ENCODE measurements at places on chromosomes 3 and 15.

- DNase-seq, result no peak
Observed at GRCh38 chr15:28876131-28876844, 9.5 kb upstream of the APBA2 start.

DNA sequence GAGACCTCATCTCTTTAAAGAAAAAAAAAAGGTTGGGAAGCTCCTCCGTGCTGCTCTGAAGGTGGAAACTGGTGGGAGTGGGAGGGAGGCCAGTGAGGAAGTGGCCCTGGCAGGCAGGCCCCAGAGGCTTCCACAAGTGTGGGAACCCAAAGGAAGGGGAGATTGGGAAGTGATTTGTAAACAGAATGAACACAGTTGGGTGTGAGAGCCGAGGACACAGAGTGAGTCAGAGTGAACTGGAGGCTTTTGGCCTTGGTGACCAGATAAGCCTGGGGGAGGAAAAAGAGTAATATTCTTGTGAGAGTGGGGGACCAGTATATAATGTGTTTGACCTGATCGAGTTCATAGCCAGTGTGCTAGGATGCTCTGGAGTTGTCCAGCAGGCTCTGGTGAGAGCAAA is 23.0 kb downstream of the MKRN2 start:
- no peak for DNase-seq

DNA sequence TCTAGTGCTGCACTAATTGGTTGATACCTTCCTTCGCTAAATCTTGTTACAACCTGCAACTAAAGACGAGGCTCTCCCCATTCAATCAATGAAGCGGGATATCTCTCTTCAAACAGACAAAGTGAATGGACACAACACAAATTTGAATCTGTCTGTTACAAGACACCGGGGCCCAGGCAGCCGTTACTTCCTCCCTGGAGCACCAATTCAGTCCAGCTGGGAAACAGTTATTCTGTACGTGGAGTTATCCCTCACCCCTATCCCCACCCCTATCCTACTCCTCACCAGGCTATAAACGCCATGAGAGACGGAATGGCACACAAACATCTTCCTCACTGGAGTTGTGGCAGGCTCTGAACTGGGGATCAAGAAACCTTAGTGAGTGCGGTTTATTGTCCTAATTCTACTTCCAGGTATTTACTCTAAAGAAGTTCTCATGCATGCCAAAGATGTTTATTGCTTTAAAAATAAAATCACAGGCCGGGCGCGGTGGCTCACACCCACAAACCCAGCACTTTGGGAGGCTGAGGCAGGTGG is 181.8 kb downstream of the FOXP1 start:
- no peak for DNase-seq

GRCh38 chr15:98154863-98155262 is 194.4 kb downstream of the ARRDC4 start:
- no peak for DNase-seq

- DNase-seq, result no peak
Observed at GRCh38 chr3:59273976-59274375, 224.2 kb upstream of the CFAP20DC start.

DNA sequence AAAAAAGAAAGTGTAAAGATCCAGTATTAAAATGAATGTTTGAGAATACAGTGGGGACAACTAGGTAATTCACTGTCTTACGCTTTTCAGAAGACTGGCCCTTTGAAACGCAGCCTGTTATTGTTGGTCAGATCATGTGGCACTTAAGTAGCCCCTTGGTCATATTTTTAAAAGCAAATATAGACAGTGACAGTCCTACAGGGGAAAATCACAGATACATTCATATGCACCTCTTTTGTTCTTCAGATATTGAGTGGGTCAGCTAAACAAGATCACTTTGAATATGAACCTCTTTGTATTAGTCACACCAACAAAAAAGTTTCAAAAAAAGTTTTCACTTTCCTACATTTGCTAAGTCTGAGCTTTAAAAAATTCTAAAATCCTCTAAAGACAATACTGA is 36.0 kb downstream of the TIGIT start:
- DNase-seq, result no peak

DNA sequence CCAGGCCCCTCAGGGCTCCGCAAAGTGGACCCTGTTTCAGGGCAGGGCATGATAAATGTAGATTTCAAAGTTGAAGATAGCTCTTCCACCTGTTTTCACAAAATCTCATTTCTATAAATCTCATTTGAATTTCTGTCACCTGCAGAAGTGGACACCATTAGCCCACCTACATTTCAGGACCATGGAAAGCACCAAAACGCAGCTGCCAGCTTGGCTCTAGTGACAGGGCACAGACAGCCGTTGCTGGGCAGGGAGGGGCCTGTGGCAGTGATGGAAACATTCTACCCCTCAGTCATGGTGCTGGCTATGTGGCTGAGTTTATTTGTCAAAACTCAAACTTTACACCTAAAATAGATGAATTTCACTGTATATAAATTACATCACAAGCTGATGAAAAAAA is 40.4 kb downstream of the PRR23E start:
- no peak for DNase-seq

- no peak for DNase-seq
Observed at GRCh38 chr3:108546692-108547091, 36.3 kb upstream of the MYH15 start.

DNA sequence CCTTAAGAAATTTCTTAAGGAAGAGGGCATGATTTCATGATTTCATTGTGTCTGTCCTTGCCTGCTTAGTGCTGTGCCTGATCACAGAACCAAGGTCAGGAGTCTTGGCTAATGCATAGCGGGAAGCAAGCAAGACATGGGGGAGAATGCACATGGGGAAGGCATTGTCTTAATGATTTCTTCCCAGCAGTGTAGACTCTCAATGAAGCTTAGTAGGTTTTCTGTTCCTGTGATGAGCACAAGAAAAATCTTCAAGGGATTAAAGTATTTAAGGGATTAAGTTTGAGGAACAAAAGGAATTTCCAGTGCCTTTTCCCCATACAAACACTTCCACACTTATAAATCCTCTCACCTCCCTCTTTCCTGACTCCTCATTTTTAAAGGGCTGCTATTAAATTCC is 46.9 kb upstream of the SEMA6D start:
- DNase-seq, result no peak

- DNase-seq, result peak; percentile 89
Observed at GRCh38 chr3:177615015-177615414, 417.7 kb upstream of the TBL1XR1 start.

DNA sequence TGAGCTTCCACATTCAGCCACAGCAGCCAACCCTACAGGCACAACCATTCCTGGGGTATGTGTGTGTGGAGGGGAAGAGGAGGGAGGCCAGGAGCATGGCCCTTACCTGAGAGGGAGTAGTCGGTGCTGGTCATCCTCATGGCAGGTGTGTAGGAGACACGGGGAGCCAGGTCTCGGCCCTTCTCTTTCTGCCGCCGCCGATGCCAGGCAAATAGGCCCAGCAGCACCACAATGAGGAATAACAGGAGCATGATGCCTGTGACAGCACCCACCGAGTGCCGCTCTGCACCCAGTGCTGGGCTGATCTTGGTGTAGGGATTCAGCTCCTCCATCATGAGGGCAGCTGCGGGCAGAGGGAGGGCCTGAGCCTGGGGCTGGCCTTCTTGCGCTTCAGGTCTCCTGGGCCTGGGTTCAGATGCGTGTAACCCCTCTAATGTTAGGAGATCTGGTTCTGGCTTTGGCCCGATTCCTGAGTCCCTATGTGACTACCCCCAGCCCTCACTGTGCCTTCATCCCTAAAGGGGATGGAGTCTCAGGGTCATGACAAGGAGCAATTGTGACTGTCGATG is 44.4 kb downstream of the RAB11A start:
- no peak for DNase-seq

DNA sequence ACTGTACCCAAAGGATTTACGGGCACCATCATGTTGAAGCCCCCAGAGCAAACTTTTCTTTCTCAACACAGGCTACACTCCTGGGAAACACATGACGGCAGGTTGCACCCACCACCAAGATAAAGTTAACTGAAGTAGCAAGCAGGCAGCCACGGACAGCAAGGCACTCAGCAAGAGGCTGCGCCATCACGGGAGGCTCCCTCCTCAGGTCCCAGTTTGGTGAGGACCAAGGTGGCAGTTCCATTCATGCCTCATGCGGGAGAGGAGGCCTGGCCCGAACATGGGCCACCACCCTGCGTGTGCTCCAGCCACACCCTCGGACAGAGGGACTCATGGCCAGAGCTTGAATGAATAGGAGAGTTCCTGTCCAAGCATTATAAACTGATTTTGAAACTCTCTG is 6.8 kb downstream of the ADCY5 start:
- DNase-seq, result no peak

- peak; percentile 10 for DNase-seq
Observed at GRCh38 chr15:98658831-98659699, 10.7 kb downstream of the IGF1R start.

- DNase-seq, result no peak
Observed at GRCh38 chr3:28376424-28376823, 27.8 kb upstream of the AZI2 start.

DNA sequence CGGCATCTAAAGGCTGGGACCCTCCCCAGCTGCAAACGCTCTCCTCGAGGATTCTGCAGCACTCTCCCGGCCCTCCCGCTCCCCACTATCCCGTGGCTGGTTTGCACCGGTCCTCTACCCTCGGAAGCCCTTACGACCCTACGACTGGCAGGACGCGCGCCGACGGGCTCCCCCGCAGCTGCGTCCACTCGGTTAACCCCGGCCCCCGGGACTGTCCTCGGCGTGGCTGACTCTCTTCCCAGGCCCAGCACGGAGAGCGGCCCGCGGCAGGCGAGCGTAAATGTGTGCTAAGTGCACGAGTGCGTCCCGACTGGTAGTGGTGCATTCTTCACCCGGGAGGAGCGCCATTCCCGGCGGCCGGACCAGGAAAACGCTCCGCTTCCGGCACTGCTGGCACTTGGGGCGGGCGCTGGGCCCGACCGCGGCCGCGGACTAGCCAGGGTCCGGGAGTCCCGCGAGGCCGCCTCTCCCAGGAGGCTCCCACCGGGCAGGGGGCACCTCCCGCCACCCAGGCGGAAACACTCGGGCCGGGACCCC is 508 bp downstream of the GORASP1 start:
- no peak for DNase-seq

DNA sequence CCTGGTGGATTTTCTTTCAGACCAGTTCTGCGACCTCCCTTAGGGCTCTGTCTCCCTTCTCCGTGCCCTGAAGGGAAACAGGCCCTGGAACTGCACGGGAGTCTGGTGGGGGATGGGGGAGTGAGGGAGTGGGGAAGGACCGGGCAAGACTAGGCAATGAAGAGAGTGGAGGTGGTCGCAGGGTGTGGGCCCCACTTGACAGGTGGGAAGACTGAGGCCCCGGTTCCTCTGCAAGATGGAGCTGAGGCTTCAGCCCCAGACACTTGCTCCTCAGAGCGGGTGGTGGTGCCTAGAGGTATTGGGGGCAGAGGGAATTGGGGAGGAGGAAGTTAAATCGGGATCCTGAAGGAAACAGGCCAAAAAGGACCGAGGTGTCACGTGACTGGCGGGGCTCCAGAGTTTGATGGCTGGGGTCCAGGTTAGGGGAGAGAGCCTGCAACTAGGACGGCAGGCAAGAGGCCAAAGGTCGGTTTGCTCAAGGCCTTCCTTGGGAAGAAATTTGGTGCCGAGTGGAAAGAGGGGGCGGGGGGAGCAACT is 597 bp upstream of the CAMK1 start:
- DNase-seq, result peak; percentile 52

DNA sequence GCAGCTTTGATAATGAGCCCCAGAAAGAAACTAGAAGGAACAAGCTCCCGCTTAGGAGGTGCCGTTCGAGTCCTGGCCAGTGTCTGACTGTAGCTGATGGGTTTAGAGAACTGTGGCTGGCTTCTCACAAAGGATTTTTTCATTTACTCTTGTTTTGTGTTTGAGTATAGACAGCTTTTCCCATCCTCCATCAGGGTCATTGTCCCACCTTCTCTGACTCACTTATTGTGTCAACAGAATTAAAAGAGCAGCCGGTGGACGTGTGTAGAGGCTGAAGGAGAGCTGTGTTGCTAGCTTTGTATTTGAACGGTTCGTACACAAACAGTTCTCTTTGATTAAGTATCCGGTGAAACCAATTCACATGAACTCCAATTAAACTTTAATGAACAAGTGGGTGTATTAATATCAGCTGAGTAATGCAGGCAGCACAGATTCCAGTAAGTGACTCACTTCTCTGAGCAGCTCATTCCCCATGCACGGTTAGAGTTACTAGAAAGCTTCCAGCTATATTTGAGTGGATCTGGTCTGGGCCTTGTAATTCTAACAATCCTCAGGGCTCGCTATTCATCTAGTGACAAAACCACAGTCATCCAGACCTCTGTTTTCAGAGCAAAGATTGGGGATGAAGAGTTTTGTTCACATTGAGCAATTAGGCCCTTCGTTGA is 141.0 kb downstream of the LPP start:
- peak; percentile 84 for DNase-seq

DNA sequence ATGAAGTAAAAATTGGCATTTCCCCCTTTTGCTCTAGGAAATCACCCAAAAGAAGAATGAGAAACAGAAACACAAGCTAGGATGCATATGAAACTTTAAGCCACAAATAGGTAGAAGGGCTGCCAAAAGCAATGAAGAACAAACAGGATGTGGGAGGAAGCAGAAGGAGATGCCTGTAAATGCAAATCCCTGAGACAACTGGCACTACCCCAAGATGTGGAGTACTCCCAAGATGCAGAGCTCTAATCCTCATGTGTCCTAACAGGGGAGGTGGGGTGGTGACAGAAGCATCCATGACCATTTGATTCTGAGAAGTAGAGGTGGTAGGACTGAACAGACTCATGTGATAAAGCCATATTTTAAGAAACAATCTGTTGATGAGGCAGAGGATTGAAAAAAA is 31.9 kb upstream of the ZNF280D start:
- DNase-seq, result no peak

DNA sequence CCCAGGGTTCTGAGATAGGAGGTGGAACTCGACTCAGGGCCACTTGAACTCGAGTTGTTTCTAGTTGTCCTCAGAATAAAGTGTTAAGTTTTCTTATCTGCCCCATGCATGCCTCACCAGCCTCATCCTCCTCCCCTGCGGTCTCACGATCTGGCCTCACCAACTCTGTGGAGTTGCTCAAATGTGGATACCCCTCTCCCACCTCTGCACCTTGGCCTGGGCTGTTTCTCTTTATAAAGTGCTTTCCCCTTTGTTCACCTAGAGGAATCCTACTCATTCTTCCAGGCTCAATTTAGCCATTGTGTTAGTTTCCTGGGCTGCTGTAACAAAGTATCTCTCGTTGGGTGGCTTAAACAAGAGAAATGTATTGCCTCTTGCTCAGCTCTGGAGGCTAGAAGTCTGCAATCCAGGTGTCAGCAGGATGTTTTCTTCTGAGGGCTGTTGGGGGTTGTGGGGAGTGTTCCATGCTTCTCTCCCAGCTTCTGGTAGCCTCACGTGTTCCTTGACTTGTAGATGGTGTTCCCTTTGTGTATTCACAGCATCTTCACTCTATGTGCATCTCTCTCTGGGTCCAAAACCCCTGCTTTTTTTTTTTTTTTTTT is 100.7 kb downstream of the MEX3B start:
- no peak for DNase-seq

Data from NCI-H2029 (cell line).